ENCODE measurements at places on chromosomes 16 and 17.

DNA sequence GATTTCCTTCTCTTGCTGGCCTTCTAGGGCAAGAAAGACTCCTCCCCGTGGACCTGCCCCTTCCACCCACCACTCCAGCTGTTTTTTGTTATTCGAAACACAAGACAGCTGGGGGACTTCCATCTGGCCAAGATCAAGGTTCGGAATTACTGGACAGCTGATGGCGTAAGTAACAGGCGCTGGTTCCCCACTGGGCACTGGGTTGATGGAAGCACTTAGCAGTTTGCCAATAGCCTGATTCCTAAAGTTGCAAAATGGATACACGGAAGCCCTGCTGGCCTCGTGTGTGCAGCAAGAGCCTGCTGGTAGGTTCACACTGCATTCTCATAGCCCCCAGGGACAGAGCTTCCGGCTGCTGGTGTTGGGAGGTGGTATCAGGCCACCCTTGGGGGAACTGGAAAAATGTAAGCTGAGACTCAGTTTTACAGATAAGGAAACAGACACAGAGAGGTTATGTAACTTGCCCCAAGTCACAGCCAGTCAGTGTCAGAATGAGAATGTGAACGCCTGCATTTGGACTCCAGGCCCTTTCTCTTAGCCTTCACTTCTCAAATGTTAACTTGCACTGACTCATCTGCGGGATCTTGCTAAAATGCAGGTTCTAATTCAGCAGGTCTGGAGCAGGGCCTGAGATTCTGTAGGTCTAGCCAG is 171.7 kb downstream of the KATNIP start:
- DNase-seq: peak; percentile 66

- peak; percentile 56 for DNase-seq
Measured at GRCh38 chr17:31738067-31738466, 121.0 kb downstream of the COPRS start.

GRCh38 chr17:69363488-69364210 is 36.7 kb upstream of the ABCA5 start:
- no peak for DNase-seq

GRCh38 chr16:54125751-54126655 is 160.6 kb downstream of the IRX3 start:
- DNase-seq: no peak

GRCh38 chr16:47043200-47043599 is 69.7 kb upstream of the DNAJA2 start:
- no peak for DNase-seq

- no peak for DNase-seq
Measured at GRCh38 chr16:69481901-69482341, 57.5 kb downstream of the CYB5B start.

DNA sequence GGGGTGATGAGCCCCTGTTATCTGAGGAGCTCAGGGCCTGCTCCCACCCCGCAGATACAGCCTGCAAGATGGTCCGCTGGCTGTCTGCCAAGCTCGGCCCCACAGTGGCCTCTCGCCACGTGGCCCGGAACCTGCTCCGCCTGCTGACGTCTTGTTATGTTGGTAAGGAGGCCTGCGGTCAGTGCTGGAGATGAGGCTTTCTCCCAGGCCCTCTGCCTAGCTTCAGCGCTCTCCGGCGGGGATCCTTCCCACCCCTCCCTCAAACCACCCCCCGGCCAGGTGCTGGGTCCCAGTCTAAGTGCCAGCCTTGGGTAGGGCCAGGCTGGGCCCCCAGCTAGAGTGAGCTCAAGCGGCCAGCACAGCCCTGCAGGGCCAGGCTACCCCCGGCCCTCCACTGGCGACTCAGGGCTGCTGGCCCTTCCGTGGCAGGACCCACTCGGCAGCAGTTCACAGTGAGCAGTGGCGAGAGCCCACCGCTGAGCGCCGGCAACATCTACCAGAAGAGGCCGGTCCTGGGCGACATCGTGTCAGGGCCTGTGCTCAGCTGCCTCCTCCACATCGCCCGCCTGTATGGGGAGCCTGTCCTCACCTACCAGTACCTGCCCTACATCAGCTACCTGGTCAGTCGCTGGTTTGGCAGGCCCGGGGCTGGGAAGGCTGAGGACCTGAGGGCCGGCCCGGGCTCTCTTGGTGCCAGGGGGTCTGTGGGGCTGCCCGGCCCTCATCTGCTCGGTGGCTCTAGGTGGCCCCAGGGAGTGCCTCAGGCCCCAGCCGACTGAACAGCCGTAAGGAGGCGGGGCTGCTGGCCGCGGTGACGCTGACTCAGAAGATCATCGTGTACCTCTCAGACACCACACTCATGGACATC is 6.1 kb downstream of the WDR81 start:
- DNase-seq: peak; percentile 83
